Cardiac septum (tissue), 1 donor: ENCODE measurements at places on chromosomes 1 and 21. TPM values are rescaled to one million over a fixed set of nuclear protein-coding genes. Genes with fewer than 3 reads are reported as not detected.

The TPTE gene
- not detected for total RNA-seq

DNA sequence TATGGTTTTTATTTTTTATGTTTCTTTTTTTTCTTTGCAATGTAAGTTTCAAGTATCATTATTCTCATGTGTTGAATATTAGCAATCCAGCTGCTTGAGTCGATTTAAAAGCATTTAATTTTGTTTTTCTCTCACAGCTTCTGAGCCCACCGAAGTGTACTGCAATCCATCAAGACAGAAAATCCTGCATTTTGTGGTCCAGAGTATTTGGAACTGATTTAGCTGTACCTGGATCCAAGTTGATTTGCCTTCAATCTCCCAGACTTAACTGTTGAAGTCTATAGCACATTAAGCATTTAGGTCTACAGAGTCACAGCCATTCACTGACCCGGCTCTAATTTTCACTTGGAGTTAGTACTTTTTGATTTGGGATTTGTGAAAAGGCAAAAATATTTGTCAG is 622.9 kb upstream of the ADAMTS5 start:
- DNase-seq: no peak

The GPR25 gene
- not detected for total RNA-seq

DNA sequence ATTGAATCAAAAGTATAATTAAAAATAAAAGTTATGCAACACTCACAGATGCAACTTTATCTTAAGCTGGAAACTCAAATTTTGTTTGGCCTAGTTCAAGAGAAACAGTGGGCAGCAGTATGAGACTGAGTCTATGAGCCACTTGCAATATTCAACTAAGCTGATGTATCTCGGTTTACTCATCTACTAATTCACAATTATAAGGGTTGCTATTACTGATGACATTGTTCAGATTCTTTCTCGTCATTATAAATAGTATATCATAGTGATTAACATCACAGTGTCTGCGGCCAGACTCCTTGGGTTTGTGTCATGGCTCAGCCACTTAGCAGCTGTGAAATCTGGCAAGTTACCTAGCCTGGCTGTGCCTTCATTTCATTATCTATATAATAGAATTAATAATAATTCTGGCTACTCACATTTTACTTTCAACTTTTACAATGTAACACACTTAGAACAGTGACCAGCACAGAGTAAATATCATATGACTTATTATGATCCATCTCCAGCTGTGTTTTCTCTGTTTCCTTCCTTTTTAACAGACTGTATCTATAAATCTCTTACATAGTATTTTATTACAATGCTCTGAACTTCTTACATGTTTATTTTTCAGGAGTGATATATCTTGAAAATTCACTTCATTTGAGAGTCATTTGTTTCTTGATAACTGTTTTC is 194.3 kb upstream of the RGS18 start:
- DNase-seq: no peak

GRCh38 chr1:209504571-209504970 is 78.9 kb upstream of the CAMK1G start:
- DNase-seq: no peak

The TNFSF4 gene
- 0.22 TPM for total RNA-seq

DNA sequence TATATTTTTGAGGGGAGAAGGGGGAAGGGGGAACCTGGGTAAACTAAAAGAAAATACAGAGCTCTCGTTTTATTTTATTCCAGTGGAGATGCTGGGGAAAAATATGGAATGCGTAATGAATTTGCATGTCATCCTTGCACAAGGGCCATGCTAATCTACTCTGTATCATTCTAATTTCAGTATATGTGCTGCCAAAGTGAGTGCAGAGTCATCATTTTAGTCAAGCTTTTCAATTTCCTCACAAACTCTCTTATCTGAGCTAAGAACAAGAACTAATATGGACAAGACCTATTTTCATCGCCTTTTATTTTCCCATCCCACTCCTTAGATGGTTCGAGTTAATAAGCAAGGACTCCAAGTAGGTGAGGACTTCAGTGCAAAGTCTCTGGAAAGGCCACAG is 13.2 kb downstream of the ADORA3 start:
- no peak for DNase-seq

The KLHDC8A gene
- total RNA-seq: not detected
